ENCODE measurements at places on chromosomes 12 and 14. TPM values are rescaled to one million over a fixed set of nuclear protein-coding genes. Genes with fewer than 3 reads are reported as not detected.

The ITGA7 gene
- 2.5 TPM for total RNA-seq

The KLRF2 gene
- not detected for total RNA-seq

- no peaks in the 10 kb centered on the region for H3K27me3 ChIP-seq
- DNase-seq, result no peak
- H3K36me3 ChIP-seq, result no peaks in the 10 kb centered on the region
- H3K4me1 ChIP-seq, result no peaks in the 10 kb centered on the region
- no peak overlapping the region for H3K4me3 ChIP-seq
Observed at GRCh38 chr14:42671636-42672035, 1065.0 kb downstream of the LRFN5 start.

GRCh38 chr12:52896190-52897100, 8.4 kb downstream of the KRT8 start:
- H3K4me1 ChIP-seq, result peaks cover 57% of the 10 kb centered on the region
- no peaks in the 10 kb centered on the region for H3K27me3 ChIP-seq
- peak overlapping the region; percentile 73 for H3K27ac ChIP-seq
- H3K36me3 ChIP-seq, result peaks cover 15% of the 10 kb centered on the region
- peak overlapping the region; percentile 1 for H3K4me3 ChIP-seq

GRCh38 chr12:10567813-10568212, 45.6 kb downstream of the MAGOHB start:
- H3K4me3 ChIP-seq, result no peak overlapping the region
- DNase-seq, result no peak
- H3K27me3 ChIP-seq, result no peaks in the 10 kb centered on the region
- no peaks in the 10 kb centered on the region for H3K4me1 ChIP-seq

DNA sequence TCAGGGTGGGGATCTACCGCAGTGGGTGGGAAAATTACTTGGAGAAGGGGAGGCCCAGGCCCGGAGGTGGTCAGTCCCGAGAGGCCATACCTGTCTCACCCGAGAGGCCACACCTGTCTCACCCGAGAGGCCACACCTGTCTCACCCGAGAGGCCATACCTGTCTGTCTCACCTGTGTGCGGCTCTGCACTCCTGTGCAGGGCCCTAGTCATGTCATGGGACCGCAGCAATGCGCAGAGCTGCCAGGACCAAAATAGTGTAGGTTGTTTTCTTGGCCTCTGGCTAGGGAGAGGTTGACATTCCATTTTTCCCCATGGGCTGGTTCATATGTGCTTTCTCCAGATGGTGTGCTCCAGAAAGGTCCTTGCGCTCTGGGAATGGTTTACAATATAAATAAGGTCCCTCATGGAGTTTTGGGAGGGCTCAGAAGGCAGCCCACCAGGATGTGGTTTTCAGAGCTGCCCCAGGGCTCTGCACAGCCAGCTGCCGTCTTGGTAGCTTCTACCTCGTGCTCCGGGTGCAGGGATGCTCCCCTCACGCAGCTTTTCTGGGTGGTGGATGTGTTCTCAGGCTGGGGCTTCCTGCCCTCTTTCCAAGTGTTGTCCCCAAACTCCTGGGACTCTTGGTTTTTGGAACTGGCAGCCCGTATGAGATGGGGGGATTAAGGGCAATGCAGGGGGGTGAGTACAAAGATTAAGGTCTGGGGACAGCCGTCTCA, 58.2 kb downstream of the CACNA1C start:
- no peak overlapping the region for H3K4me3 ChIP-seq
- H3K27me3 ChIP-seq, result no peaks in the 10 kb centered on the region
- no peaks in the 10 kb centered on the region for H3K36me3 ChIP-seq
- no peak overlapping the region for H3K27ac ChIP-seq
- H3K4me1 ChIP-seq, result no peaks in the 10 kb centered on the region

DNA sequence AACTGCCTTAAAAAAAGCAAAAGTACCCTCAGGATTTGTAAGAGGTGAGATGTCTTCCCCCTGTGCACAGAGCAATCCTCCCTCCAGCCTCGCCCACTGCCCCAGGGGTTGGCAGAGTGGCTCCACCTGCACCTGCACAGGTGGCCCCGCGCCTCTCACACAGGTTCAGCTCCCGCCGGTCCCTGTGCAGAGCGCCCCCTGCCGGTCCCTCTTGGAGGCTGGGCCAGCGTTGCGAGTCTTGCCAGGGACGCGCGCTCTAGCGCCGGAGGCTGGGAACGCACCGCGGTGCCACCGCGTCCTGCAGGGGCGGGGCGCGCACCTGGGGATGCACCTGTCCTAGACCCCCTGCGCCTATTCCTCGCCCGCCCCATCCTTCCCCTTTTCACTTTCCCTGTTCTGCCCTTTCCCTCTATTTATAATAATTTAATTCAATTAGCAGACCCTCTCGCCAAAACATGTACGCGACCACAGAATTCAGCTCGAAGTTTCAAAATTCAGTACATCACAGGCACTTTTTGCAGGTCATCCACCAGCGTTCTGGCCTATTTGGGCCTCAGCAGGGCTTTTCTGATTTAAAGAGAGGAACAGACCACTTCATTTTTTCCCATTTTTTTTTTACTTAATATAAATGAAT, 618.6 kb downstream of the AACS start:
- no peak overlapping the region for H3K4me3 ChIP-seq
- no peaks in the 10 kb centered on the region for H3K36me3 ChIP-seq
- H3K27me3 ChIP-seq, result no peaks in the 10 kb centered on the region
- no peaks in the 10 kb centered on the region for H3K4me1 ChIP-seq

DNA sequence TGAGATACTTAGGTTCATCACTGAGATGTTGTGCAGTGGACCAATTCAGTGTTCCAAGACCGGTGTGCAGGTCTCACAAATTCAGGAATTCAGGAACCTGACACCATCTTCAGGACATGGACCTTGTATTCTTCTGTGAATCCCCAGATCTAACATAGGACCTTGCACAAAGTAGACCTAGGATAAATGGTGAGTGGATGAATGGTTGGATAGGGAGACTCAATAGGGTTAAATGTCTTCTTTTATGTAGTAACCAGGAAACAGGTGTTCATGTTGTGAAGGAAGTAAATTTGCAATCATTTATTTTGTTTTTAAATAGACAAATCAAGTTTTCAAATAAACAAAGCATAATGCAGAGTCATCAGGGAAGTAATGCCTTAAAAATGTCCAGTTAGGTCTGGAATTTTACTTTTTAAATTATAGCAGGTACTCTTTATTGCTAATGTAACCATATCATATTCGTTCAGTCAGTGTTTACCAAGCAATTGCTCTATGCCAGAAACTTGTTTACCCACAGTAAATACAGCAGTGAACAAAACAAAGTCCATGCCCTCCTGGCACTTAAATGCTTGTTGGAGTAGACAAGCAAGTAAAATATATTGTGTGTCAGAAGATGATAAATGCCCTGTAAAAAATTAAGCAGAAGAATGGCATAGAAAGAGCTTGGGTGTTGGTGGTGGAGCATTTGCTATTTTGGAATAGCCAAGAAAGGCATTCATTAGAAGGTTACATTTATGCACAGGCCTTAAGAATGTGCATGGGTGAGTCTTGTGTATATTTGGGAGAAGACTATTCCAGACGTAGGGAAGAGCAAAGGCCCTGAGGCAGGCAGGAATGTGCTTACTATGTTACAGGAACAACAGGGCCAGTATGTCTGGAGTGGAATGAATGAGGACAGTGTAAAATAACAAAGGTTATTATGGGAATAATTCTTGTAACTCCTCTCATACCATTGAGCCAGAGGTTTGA, 26.3 kb downstream of the RXYLT1 start:
- no peaks in the 10 kb centered on the region for H3K4me1 ChIP-seq
- H3K4me3 ChIP-seq, result no peak overlapping the region
- H3K27me3 ChIP-seq, result no peaks in the 10 kb centered on the region
- H3K36me3 ChIP-seq, result no peaks in the 10 kb centered on the region
